Fibroblast of skin of left quadriceps (primary cell): ENCODE measurements at places on chromosomes 7 and 10.
A peak's percentile ranks its signal among the peaks of the same experiment; 100 is the strongest.

- no peak for DNase-seq
These were observed 818 bp downstream of the DLD start for GRCh38 chr7:107891636-107892366.

DNA sequence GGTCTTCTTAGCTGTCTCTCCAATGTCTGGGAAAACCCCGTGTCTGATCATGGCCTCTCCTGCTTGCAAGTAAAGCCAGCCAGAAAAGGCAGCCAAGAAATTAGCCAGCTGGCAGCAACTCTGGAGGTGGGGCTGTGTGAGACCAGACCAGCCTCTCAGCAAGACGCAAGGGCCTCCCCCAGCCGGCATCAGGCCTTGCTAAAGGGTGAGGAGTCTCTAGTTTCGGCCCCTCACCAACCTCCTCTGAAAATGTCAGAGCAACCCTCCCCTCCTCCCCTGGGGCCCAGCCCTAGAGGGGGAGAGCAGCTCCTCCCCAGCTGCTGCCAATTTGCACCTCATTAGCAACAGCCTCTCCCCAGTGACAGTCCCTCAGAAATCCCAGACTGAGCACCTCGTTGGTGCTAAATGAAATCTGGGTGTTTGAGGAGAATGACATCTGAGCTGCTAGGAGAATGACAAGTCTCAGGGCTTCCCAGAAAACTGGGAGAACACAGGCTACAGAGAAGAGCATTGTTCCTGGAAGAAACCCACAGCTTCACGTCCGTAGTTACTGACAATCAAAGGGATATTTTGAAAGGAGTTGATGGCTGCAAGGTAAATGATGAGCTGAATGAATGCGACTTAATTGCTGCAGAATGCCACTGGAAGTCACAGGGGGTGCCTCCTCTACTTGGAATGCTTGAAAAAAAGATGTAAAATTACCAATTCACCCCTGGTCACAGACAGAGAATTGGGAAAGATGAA lies 25.9 kb downstream of the DGKI start:
- DNase-seq = peak; percentile 17

DNA sequence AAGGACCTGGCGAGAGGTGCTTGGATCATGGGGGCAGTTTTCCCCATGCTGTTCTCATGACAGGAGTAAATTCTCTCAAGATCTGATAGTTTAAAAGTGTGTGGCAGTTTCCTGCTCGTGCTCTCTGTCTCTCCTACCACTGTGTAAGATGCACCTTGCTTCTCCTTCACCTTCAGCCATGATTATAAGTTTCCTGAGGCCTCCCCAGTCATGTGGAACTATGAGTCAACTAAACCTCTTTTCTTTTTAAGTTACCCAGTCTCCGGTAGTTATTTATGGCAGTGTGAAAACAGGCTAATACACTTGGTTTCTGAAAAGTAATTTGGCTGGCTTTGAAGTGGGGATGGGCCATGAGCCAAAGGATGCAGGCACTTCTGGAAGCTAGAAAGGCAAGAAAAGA lies 268.0 kb upstream of the KAT6B start:
- no peak for DNase-seq

DNA sequence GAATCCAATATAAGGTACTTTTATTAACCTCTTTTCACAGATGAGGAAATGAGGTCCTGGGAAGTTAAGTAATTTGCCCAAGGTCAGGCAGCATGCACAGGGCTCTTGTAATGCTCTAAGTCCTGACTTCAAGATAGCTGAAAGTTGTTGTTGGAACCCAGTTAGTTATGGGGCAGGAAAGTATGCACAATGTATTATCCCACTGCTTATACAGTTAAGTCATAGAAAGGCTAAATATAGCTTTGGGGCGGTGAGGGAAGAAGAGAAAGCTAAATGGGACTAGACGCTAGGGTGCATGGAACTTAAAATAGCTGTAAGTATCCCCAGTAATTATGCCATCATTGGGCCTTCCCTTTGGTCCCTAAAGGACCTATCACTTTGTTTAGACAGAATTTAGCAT lies 9.2 kb downstream of the GLCCI1 start:
- DNase-seq = no peak

DNA sequence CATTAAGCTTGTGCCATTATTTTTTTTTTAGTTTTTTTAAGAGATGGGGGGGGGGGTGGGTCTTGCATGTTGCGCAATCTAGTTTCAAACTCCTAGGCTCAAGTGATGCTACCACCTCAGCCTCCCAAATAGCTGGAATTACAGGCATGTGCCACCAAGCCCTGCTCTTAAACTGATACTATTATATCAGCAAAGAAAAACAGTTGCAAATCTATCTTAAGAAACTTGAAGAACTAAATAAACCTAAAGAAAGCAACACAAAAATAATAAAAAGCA lies 47.5 kb downstream of the BRAF start:
- DNase-seq = no peak

DNA sequence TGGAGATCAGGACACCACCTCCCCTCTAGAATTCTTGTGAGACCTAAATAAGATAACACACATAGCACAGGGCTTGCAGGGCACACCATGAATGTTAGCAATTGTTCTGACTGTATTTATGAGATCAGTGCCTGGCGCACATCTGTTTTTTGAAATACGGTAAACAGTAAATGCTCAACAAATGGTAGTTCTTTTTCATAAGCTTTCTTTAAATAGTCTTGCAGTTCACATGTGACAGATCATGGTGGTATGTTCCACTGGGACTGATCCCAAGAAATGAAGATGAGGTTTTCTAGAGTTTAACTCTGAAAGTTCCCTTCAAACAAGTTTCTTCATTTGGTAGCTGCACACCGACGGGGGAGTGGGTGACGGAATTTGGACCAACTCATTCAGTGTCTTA lies 34.8 kb downstream of the CREB5 start:
- no peak for DNase-seq

- DNase-seq = no peak
These were observed 134.7 kb downstream of the ARL5B start for GRCh38 chr10:18793951-18794350.

DNA sequence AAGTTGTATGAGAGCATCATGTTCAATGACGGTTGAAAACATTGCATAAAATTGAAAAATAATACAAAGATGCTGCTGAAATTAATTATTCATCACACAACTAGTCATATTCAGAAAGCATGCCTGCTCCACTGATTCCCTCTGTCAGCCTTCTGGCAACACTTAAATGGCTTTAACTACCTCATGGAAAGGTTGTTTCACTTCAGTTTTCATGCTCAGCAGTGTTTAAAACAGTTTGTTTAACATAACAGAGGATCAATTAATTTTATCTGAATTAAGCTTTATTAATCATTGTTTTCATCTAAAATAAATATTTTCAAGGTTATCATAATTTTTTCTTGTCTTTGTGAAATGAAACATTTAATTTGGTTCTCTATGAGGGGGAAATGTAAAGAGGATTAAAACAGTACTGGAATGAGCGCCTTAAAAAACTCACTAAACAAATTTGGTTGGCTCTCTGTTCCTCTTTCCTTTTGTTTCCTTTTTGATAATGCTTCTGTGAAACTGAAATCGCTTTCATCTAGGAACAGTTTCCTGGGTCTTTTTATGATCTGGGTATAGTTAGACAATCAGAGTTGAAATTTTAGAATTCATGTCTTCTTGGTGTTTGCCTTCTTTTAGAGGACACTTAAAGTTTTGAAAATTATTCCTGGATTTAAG lies 427.4 kb downstream of the SH2D4B start:
- DNase-seq = no peak

DNA sequence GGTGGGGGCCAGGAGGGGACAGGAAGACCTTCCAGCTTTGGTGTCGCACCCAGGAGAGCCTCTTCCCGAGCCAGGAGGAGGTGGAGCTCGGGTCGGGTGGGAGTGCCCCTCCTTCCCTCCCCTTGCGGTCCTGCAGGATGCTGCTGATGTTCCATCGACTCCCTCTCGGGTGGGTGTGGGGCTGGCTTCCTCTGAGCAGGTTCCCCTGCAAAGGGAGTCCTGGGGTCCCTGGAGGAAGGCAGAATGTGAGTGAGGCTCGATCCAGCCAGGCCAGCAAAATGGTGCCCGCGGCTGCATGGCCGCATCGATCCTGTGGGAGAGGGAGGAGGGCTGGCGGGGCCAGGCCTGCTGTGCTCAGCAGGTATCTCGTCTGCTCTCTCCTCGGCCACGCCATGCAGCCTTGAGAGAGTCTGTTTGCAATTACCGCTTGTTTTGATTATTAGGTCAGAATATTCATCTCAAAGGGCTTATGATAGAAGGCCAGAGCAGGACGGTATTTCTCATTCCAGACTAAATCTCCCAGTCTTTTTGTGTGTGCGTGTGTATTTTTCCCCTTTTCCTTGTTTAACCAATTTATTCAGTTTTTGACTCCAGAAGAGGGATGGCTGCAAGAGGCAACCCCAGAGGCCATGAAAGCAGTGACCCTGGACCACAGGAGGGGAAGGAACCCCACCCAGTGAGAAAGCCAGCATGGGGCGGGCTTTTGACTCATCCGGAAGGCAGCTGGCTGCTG lies 137.3 kb upstream of the ZMIZ1 start:
- DNase-seq = peak; percentile 84

- no peak for DNase-seq
These were observed 181.7 kb downstream of the PLXNA4 start for GRCh38 chr7:132394283-132395198.

GRCh38 chr10:78277314-78278057 lies 243.8 kb downstream of the RPS24 start:
- DNase-seq = no peak

- no peak for DNase-seq
These were observed 447.4 kb downstream of the XPNPEP1 start for GRCh38 chr10:109475711-109476421.

GRCh38 chr7:46396481-46396880 lies 475.4 kb upstream of the IGFBP3 start:
- no peak for DNase-seq

GRCh38 chr10:97407211-97407951 lies 6.2 kb upstream of the RRP12 start:
- peak; percentile 52 for DNase-seq

- DNase-seq = no peak
These were observed 139.3 kb upstream of the COBL start for GRCh38 chr7:51455948-51456347.

- no peak for DNase-seq
These were observed 516.7 kb downstream of the PARD3 start for GRCh38 chr10:34298346-34298818.

GRCh38 chr10:52659085-52659484 lies 113.5 kb downstream of the MBL2 start:
- no peak for DNase-seq

- no peak for DNase-seq
These were observed 337.9 kb downstream of the WDR11 start for GRCh38 chr10:121189066-121189465.

DNA sequence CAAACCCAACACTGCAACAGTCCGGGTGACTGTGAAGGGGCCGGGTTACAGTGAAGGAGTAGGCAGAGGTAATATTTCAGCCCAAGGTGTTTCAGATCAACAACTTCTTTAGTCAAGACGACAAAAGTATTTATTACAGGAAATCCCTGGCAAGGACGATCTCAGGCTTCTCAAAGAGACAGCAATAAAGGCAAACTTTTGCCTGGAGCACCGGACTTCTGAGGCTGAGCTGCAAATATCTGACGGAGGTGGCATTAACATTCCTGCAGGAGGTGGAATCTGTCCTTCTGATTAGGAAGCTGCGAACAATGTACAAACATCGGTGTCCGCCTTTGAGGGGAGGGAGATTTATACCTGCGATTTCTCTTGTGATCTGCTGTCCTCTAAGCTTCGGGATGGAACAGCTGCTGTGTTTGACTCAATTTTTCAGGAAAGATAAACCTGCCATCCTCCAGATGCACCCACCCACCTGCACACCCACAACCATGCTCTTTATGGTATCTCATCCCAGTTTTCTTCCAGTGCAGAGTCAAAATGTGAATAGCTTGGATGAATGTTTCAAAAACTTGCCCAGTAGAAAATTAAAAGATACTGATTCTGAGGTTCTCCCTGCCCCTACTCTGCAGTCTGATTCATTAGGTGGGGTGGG lies 32.1 kb downstream of the EMX2 start:
- DNase-seq = no peak

DNA sequence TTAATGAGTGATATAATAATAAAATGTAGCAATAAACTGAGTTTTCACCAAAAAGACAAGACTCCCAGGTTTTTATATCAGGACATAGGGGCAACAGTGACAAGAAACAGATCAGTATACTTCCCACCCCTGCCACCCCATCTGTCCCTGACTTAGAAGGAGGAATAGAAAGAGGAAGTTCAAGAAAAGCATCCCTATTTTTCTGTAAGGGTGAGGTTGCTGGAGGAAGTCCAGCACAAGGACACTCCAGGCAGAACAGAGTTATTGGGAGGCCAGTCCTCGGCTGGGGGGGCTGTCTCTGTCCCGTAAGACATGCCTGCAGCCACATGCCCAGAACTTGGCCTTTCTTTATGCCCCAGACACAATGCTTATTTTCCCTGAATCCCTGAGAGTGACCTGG lies 16.5 kb upstream of the TLX1 start:
- DNase-seq = no peak

- no peak for DNase-seq
These were observed 45.7 kb downstream of the ORC5 start for GRCh38 chr7:104162081-104162480.

GRCh38 chr7:135831455-135832195 lies 83.0 kb upstream of the FAM180A start:
- no peak for DNase-seq

DNA sequence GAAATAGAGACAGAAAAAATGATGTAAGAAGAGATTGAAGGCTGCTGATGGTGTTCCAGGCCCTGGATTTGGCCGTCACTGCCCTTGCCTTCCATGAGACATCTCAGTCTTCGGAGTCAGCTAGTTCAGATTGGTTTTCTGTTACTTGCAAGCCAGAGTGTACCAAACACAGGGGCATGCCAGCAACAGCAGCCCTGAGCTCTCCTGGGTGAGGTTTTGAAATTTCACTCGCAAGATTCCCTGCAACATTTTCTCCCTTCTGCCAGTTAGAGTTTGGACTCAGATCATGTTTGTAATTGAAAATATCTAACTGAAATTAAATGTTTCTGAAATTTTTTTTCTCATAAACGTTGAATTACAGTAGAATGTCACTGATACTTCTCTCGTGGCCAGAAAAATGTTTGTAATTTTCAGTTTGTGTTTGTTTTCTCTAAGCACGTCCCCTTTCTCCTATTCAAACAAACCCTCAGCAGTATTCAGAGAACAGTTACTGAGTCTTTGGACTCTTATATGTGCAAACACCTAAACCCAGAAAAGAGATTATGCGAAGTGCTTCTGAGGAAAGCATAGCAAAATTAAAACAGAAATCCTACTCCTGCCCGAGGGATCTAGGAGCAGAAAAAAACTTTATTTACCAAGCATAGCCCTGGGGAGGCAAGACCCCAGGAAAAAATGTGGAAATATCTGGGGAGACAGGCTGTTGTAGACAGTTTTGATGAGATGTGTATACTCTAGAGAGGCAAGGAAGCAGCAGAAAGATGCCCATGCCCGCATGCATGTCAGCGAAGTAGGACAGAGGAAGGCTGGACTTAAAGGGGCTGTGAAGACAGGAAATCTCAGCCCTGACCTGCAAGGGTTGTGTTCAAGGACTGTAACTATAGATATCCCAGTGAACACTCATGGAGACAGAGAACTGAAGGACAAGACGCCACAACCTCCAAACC lies 43.0 kb upstream of the NAMPT start:
- no peak for DNase-seq

DNA sequence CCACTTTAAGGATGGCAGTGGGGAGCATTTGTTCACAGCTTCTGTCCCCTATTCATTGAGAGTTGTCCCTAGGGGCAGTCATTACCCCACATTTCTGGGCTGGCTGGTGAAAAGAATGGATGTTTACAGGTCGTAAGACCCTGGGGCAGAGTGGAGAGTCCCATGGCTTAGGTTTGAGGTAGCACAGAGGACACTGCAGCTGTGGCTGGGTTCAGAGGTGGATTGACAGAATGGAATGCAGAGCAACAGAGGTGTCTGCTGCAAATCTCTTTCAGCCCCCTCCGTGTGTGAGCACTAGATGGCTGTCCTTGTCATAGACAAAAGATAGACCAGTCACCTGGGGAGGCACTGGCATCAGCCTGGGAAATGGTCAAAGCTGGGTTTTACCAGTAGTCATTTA lies 141.9 kb downstream of the CACNB2 start:
- DNase-seq = no peak
